EH (cell line): ENCODE measurements at places on chromosomes 2 and 18.

- DNase-seq = no peak
Observed at GRCh38 chr2:66324909-66325528, 109.9 kb upstream of the MEIS1 start.

GRCh38 chr2:2879781-2880180 lies 497.8 kb downstream of the EIPR1 start:
- DNase-seq = no peak

DNA sequence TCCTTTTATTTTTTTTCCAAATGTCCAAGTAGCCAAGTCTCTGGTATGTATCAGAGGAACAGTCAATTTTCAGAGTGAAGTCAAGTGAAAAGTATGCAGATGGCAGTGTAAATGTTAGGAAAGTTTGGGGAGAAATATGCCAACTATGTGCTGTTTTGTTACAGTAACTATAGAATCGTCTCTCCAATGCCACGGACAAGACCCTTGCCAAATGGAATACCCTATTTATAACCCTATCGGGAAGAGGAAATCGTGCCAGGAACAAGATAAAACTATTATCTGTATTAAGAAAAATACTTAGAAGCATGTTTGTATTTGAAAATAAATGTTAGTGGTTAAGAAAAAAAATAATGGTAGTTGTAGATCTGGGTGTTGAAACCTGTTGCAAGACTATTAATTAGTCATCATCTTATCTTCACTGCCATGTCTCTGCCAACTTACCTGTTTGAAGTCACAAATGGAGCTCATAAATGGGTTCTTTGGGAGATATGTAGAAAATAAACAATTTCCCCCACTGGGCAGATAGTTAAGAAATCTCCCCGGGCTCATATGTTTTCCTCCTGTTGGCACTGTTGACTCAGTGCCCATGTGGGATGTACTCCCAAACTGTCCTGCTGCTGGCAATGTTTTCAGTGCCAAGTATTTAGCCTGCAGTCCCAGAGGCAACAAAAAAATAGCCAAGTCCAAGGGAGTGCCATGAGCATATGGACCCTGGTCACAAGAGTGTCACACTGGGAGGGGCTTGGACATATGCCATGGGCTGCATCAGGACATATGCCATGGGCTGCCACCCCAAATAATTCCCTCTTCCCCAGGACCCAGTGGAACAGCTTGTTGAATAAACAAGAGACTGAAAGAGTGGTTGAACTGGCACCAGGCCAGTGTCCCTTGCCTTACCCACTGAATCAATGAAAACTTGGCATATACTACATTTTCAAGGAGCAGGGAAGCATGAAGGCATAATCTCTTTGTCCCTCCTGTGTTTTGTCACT lies 366.9 kb downstream of the OSR1 start:
- DNase-seq = peak; percentile 95

DNA sequence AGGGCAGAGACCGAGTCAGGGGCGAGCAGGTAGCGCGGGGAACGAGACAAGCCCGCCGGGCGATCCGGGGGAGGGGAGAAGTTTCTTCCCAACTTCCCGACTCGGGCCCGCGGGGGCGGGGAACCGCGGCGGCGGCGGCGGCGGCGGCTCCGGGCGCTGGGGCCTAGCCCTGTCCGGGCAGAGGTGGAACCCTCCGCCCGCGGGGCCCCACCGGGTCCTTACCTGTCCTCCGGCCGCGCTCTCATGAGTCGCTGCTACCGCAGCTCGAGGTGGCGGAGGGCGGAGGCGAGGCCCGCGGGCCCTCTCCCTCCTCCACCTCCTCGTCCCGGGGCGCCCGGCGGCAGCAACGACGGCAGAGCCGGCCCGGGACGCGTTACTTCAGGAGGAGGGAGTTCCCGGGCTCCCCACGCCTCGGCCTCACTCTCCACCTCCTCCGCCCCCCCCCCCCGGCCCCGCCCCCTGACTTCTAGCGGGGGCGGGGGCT lies at the start of gene YES1:
YES1 (minus strand) TSS at position 351 of the 484 bp plus-strand sequence. CDS start 55,415 bp downstream, outside the sequence.
- DNase-seq = peak; percentile 80

- DNase-seq = peak; percentile 74
Observed at GRCh38 chr2:152611458-152612231, 105.6 kb downstream of the PRPF40A start.

- DNase-seq = peak; percentile 13
Observed at GRCh38 chr2:71154798-71155197, 24.4 kb downstream of the MPHOSPH10 start.

DNA sequence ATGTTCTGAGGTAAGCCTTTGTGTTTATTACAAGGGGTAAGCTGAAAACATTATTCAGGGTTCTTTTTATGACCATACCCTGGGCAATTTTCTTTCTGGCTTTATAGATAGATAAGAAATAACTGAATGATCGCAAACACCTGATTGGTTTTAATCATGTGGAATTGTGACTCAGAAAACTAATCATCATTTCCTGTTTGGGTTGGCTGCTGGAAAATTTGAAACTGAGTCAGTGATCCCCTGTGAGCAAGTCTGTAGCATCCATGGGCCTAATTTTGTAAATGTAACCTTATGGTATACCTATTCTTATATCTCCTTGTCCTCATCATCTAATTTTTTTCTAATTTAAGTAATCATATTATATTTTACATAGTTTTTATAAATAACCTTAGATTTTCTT lies 34.3 kb downstream of the CCDC68 start:
- DNase-seq = peak; percentile 13

- DNase-seq = no peak
Observed at GRCh38 chr2:134594399-134594798, 124.4 kb downstream of the TMEM163 start.

DNA sequence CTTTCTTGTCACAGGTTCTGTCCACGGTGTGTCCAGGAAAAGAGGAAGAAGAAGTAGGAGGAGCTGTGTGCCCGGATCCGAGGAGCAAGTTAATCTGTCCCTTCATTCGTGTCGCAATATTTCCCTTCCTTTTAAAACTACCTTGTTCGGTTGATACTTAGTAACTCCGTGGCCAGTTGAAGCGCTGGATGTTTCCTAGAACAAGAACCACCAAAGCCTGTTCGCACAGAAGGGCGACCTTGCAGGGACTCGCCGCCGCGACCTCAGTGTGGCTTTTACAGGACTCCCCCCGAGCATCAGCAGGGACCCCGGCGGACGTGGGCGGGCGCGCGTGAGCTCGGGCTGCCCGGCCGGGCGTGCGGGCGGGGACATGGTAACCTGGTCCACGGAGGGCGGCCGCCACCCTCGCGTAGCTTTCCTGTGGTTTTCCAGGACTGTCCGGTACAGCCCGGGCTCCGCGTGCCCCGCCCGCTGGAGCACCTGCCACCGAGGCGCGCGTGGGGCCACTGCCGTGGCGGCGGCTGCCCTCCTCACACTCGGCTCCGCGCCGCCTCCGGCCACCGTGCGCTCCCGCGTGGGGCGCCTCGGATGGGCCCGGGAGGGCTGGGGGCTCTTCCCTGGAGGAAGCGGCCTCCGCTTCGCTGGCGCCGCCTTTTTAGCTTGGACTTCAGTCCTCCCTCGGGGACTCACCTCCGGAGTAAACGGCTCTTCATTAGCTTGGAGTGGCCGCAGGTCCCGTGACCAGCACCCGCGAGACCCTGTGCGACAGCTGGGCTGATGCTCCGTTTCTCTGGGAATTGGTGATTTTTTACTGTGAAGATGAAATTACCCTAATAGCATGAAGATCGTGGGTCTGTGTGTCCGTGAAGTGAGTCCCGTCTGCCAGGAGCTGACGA lies 9.2 kb upstream of the D2HGDH start:
- no peak for DNase-seq

GRCh38 chr2:218852911-218853667 lies 6.5 kb upstream of the WNT6 start:
- DNase-seq = peak; percentile 64

GRCh38 chr2:145157741-145158591 lies 638.0 kb upstream of the ZEB2 start:
- peak; percentile 91 for DNase-seq

GRCh38 chr2:65602603-65603235 lies 170.3 kb upstream of the SPRED2 start:
- DNase-seq = no peak

DNA sequence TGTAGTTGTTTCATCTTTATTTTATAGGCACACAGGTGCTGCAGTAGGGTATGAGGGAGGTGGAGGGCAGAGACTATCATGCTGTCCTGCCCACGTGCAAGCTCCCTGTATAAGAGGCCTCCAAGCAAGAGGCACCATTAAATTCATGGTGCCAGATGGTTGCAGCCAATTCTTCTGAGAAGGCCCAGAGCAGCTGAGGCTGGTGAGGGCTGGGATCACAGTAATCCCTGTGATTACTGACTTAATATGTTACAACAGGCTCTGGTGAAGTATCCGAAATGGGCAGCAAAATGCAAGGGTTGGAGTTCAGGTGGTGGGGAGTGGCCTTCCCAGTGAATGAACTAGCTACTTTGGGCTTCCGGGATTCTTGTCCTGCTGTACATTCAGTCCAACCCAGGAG lies 191.9 kb upstream of the SMAD2 start:
- DNase-seq = no peak

GRCh38 chr2:130729322-130730299 lies 741 bp downstream of the GPR148 start:
- DNase-seq = no peak

DNA sequence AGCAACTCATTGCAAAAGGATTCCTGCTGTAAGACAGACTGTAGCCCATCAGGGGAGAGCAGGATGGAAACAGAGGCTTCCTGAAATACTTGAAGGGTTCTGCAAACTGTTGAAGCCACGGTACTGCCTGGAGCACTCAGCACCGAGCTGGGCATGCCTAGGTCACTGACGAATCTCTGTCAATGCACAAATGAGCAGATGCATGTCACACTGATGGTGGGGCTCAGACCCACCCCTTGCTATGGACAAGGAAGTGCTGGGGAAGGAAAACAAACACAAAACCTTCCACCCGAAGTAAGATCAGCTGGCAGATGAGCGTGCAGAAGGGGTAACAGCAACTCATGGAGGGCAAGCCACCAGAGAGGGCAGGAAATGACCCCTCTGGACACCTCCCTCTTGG lies 136.7 kb downstream of the BCL2 start:
- no peak for DNase-seq

- no peak for DNase-seq
Observed at GRCh38 chr2:15117409-15118050, 443.6 kb downstream of the NBAS start.

DNA sequence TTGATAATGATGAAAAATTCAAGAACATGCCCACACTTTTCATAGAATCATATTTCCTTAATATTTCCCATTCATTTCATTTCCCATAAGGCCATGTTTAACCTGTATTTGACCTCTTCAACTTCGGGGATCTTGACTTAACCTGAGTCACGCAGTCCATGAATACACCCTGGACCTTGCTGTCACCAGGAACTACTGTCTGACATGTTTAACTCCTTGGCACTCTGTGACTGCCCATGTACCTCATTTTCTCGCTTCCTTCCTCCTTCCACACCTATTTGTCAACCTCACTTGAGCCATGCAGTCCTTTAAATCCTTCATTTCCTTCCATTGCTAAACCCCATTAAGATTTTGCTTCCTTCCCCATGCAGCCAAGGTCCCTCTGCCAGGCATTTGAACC lies 16.3 kb downstream of the ABCB11 start:
- no peak for DNase-seq

GRCh38 chr2:72330652-72331051 lies 183.0 kb upstream of the CYP26B1 start:
- DNase-seq = no peak

DNA sequence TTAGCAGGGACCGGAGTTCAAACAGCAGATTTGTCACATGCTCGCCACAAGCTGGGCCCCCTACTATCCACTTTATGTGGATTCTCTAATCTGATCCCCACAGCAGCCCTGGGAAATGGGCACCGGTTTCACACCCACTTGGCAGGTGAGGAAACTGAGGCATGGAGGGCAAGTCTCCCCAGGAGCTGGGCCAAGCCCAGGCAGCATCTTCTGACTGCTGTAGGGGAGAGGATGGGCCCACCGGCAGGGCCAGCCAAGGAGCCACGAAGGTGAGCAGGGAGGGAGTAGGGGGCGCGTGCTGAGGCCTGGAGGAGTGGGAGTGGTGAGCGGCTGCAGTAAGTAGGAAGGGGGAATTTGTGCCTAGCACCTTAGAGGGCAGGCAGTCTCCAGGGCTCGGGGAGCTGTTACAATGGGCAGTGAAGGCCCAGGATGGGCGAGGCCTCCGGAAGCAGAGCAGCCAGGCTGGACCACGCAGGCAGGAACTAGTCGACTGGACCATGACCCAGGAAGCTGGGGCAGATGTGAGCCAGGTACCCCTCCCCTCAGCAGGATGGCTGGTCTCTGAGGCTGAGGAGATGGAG lies 37.1 kb downstream of the COA5 start:
- no peak for DNase-seq

- peak; percentile 97 for DNase-seq
Observed at GRCh38 chr2:217929757-217930707, 72.8 kb downstream of the TNS1 start.

DNA sequence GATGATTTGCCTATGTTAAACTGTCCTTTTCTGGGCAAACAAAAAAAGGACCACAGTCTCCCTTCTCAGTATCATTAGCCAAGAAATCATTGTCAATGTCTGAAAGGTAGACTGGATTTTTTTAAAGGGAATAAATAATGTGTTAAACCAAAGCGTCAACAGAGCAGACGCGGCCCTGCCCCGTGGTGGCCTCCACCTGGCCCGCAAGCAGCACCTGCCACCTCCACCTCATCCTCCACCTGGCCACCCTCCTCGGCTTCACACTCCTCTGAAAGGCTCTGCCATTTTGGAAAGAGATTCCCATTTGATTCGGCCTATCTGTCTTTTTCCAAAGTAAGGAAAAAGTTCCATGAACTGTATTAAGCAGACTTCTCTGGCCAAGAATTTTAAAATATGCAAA lies 67.9 kb upstream of the TMEM200C start:
- DNase-seq = no peak

- DNase-seq = no peak
Observed at GRCh38 chr18:13613591-13614501, 112.5 kb downstream of the FAM210A start.

- DNase-seq = no peak
Observed at GRCh38 chr2:232320443-232320803, 58.1 kb upstream of the ALPP start.

- peak; percentile 46 for DNase-seq
Observed at GRCh38 chr2:27655155-27655951, 8.1 kb downstream of the SUPT7L start.

- no peak for DNase-seq
Observed at GRCh38 chr18:57631697-57632096, 10.1 kb upstream of the NARS1 start.

DNA sequence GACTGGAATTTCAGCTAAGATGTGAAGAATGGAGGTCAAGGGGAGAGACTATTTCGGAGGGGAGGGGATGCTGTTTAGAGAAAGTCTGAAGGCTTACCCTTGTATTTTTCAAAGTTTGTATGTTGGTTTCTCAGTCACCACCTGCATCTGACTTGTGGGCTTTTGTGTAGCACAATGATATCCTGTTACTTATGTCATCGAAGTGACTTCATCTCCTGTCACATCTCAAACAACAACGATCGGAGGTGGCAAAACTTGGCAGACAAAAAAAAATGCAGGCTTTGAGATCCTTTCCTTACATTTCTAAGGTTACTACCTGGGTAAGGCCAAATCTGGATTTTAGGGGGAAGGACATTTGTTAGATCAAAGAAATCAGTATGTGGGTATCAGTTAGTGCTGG lies 11.7 kb upstream of the CXCR4 start:
- no peak for DNase-seq

GRCh38 chr2:65015731-65016130 lies 26.5 kb downstream of the SLC1A4 start:
- DNase-seq = peak; percentile 36

GRCh38 chr2:190515687-190516086 lies 18.8 kb downstream of the NEMP2 start:
- DNase-seq = no peak
